GM10248 (cell line): ENCODE measurements at places on chromosomes 2 and 18.

DNA sequence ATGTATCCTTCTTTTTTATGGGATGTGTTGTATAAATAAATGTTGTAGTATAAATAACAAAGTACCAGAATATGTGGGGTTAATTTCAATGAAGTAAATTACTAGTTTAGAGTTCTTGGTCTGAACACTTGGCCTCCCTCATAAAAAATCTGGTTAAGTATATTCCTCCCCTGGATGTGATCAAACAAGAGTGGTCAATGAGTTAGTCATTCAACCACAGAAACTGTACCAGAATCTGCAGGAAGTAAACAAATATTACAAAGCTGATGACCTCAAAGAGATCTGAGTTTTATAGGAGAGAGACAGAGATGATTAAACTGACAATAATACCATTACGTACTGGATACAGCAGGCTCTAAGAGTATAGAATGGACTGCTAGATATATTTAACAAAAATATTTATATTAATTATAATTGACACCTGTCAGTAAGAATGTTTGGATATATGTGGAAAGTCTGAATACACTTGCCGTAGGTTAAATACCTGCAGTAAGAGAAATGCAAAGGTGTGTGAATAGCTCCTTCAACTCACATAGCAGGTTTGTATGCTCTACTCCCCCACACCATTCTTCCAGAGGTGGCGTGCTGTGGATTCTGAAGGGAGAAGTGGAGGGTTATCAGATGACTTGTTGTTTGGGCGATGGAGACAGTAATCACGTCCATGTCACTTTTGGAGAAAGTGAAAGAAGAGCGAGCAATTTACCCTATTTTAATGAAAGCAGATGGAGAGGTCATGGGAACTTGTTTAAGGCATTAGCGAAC is 108.3 kb upstream of the LRATD1 start:
- DNase-seq = no peak

DNA sequence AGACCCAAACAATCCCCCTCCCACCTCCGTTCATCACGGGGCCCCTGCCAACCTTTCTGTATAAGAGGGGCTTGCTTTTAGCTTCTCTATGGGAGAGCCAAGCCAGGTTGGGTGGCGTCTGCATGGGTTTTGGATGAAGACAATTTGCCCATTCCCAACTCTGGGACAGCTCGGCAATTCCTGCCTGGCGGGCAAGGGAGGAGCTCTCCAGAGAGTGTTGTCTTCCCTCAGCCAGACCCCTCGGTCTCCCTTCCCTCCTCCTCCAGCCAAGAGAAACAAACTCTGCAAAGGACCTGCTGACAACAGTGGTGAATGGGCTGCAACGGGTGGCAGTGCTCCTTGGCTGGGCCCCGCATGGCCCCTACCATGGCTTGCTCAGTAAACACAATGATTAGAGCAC is 267.2 kb upstream of the HDAC4 start:
- DNase-seq = no peak

DNA sequence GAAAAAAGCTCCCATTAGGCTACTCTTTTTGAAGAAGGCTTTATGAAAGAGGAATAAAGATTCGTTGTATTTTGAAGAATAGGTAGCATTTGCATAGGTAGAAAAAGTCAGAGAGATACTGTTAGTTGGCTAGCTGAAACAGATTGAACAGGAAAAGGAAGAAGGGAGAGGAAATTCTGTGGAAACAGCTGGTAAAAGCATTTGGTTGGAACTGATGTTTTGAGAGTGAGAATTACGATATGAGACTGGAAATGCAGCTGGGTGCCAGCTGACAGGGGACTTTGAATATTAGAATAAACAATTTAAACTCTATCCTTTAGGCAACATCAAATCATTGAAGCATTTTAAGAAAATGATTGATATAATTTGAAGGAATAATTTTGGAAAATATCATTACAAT is 96.7 kb upstream of the CNTNAP5 start:
- DNase-seq = no peak

- DNase-seq = no peak
Measured at GRCh38 chr2:141641462-141641861, 489.4 kb downstream of the LRP1B start.

DNA sequence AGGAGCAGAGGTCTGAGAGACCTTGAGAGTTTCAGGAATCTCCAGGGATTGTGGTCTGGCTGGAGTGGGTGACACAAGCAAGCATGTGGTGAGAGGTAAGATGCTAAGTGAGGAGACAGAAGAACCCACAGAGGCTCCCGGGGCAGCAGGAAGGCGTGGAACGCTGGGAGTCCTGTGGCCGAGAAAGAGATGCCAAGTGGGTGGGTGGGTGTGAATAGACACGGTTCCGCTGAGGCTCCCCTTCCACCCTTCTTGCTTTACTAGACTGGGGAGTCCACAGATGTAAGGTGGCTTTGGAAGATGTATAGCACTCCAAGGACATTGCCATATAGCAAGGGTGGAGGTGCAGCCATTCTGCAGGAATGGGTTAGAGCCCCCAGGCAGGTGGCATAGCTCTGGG is 4.2 kb downstream of the TEX51 start:
- DNase-seq = no peak

- no peak for DNase-seq
Measured at GRCh38 chr18:76530846-76531245, 35.8 kb upstream of the ZNF516 start.
